ENCODE measurements at places on chromosomes 4 and X.

- DNase-seq: no peak
Measured at GRCh38 chrX:15336023-15336413, 695 bp upstream of the PIGA start.

DNA sequence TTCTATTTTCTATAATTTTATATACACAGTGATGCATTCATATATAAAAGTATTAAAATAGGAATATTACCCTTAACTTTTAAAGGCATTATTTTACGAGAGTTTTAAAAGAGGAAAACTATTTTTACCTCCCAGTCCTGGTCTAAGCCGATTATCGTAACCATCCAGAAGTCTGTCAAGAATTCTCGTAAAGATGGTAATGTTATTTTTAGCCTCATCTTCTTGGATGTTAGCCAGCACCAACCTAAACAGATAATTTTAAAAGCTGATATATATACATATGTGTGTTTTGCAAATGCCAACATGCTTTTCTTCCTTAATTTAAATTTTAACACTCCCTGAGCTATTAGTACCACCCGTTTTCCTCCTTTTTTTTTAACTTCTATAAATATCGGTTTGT lies 4.0 kb downstream of the GABRA2 start:
- DNase-seq: no peak

DNA sequence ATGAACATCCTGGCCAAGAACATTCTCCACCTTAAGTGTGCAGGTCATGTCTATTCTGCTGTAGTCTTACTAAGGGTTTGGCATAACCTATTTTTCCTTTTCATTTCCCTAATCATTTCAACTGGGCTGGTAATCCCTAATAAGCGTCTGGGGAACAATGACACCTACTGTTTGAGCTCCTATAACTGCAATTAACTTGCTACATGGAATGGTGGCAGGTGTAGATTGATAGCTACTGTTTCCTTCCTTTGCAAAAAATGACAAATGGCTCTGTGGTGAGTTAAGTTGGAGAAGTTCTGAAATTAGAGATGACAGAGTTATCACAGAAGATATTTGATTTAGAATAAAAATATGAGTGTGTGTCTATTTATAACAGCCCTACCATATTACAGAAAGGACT lies 104.5 kb upstream of the NAP1L5 start:
- DNase-seq: no peak

DNA sequence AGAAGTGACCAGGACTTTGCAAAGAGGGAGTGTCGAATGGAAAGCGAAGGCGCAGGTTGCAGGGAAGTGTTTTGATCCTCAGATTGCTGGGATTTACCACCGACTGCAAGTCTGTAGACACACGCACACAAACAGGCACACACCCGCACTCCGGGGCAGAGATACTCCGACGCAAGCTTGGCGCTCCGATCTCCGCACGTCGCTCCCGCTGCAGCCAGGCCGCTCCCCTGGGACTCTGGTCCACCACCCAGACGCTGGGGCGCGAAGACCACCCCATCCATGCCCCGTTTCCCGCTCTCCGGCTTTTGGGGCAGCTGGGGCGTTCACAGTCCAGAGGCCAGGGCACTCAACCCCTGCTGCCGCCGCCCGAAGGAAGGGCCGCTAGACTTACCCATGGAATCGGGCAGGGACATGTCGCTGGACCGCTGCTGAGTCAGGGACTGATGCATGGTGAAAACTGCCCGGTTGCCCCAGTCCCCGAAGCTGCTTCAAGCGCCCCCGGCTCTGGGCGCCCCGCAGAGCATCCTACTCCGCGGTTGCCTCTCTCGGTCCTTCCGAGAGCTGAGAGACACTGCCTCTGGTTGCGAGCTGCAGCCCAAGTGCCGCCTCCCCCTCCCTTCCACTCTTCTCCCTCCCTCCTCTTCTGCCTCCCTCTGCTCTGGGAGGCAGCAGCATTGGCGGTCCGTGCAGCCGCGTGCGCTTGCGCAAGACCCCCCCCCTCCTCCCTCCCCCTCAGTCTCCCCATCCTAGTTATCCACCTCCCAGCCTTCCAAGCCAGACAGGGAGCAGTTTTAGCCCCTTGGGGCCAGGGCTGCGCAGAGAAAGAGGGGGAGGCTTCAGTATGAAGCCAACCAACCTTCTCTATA lies at the start of gene TMEM255A:
TMEM255A (minus strand) TSS at position 601 of the 866 bp plus-strand sequence; CDS start at position 449, 152 bp downstream.
- DNase-seq: no peak

DNA sequence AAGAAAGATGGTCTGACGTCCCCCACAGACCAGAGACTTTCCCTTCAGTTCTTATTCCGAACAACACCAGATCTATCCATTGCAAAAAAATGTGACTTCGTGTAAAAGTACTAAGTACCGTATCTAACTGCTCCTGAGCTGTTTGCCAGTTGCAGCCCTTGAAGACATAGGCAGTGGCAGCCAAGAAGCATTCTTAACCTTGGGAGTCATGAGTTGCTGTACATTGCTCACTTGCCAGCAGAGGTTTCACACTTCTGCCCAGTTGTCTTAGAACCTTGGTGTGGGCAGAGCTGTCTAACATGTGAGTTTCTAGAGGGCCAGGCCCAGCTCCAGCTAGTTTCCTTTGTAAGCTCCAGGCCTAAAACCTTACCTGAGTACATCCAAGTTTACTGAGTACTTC lies 10.5 kb upstream of the CHRDL1 start:
- no peak for DNase-seq

GRCh38 chr4:127997534-127998388 lies 32.6 kb downstream of the ABHD18 start:
- no peak for DNase-seq

GRCh38 chrX:12329476-12329875 lies 191.2 kb downstream of the FRMPD4 start:
- no peak for DNase-seq

- DNase-seq: no peak
Measured at GRCh38 chr4:88335092-88335665, 43.5 kb upstream of the HERC6 start.

DNA sequence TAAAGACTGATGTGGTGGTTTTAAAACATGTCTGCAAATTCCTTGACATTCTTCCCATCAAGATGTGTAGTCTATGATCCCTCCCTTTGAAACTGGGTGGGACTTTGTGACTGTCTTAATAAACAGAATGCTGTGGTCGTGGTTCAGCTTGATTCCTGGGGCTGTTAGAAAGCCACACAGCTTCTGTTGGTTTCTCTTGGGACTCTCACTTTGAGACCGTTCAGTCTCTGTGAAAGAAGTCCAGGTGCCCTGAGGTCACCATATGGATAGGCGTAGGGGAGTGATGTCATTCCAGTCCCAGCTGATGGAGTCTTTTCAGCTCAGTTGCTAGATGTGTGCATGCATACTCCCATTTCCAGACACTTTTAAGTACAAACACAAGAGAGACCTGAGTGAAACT lies 216.6 kb downstream of the KDR start:
- no peak for DNase-seq
